Hematopoietic multipotent progenitor cell treated with erythropoietin and hydrocortisone succinate and interleukin-3 and kit ligand, for 6 days (in vitro differentiated cells): ENCODE measurements at places on chromosomes 6 and 20.

DNA sequence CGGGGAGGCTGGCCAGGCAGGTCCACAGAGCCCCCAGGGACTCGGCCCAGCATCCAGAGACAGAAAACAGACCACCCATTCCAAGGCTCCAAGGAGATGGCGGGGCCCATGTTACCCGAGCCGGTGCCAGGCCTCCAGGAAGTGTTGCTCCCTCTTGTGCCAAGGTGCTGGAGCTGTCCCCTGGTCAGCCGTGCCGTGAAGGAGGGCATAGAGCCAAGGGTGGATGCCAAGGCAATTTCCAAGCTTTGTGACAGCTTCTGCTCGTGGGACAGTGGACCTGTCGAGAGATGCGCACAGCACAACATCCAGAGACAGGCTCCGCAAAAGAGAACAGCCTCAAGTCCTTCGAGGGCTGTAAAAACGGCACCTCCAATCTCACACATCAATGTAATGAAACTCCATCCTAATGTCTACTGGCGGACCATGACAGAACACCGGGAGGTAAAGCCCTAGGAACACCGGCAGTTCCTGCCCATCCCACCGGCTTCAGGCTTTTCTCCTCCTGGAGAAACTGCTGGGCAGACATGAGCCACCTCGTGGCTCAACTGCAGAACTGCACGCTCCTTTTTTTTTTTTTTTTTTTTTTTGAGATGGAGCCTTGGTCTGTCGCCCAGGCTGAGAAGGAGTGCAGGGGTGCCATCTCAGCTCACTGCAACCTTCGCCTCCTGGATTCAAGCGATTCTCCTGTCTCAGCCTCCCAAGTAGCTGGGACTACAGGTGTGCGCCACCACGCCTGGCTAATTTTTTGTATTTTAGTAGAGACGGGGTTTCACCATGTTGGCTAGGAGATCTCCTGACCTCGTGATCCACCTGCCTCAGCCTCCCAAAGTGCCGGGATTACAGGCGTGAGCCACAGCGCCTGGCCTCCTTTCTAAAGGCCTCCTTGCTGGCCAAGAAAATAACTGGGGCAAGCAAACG lies 30.9 kb upstream of the AVP start:
- peak; percentile 72 for DNase-seq

GRCh38 chr6:43074847-43075669 lies 1.1 kb upstream of the PTK7 start:
- DNase-seq, result no peak

- DNase-seq, result peak; percentile 74
Measured at GRCh38 chr6:13355043-13355945, 27.0 kb upstream of the TBC1D7 start.

GRCh38 chr20:35237486-35237885 lies 11.0 kb downstream of the MMP24 start:
- DNase-seq, result no peak

DNA sequence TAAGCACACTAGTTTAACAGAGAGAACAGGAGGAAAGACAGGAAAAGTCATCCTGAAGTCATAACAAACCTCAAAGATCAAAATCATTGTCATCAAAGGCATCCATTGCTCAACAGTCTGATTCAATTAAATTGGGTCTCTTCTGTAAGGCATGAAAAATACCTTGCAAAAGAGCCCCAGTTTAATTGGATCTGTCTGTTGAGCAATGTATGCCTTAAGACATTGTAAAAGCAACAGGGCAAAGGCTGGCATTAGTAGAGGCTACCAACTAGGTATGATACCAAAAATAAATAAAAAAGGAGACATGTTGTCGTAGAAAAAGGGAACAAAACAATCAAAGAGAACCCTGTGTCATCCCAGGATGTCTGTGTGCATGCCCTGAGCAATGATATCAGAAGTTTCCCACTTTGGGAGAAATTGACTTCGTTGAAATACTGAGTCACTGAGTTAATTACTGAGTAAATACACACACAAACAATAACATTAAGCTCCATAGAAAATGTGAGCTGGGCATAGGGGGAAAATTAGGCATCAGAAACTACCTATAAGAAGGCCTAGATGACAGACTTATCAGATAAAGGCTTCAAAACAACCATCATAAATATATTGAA lies 1013.8 kb upstream of the CITED2 start:
- DNase-seq, result no peak

GRCh38 chr6:41040101-41040939 lies 1.3 kb upstream of the UNC5CL start:
- peak; percentile 72 for DNase-seq

DNA sequence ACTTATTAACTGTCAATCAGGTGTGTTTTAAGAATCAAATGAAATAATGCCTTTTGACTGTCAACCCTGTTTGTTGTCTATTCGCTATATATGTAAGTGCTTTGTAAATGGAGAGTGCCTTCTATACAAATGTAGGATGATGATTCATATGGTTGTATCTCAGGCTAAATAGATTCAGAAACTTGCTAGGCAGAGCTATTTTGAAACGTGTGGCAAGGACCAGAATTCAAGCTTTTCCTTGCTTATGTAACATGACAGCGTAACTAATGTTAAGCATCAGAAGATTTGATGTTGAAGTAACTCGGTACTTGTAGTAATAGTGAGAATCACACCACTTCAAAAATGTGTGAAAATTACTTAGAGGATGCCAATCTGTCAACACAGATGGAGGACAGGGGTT lies 3.4 kb downstream of the OGFRL1 start:
- DNase-seq, result no peak

- peak; percentile 96 for DNase-seq
Measured at GRCh38 chr20:62791301-62792181, 4.7 kb upstream of the MRGBP start.

DNA sequence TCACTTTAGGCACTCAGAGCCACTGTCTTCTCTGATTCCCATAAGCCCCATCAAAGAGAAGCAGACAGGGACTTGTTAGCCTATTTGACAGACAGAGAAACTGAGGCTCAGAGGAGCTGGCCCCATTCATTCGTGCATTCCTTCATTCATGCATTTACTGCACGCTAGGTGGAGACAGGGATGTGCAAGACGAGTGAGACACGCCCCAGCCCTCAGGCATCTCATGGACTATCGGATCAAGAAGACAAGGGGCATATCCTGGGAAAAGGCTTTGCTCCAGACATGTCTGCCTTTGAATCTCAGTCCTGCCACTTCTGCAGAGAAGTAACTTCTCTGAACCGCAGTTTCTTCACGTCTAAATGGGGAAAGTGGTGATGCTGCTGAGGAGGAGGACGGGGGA lies 54.1 kb downstream of the BPIFB1 start:
- no peak for DNase-seq

GRCh38 chr6:82362144-82362543 lies 1.5 kb upstream of the TPBG start:
- no peak for DNase-seq

- DNase-seq, result peak; percentile 2
Measured at GRCh38 chr20:10115021-10115420, 80.2 kb downstream of the ANKEF1 start.

- no peak for DNase-seq
Measured at GRCh38 chr20:63753381-63753780, 13.8 kb downstream of the SLC2A4RG start.

GRCh38 chr20:3237958-3238615 lies 903 bp downstream of the SLC4A11 start:
- no peak for DNase-seq
